ENCODE measurements at places on chromosomes 3 and 15.

GRCh38 chr3:183188895-183189462, 26.4 kb upstream of the LAMP3 start:
- no peak for DNase-seq

- DNase-seq: no peak
Measured at GRCh38 chr15:76064375-76064774, 4.6 kb downstream of the TMEM266 start.

GRCh38 chr3:171871392-171872274, 28.5 kb downstream of the TMEM212 start:
- DNase-seq: no peak

- no peak for DNase-seq
Measured at GRCh38 chr3:160577556-160578195, 12.3 kb upstream of the KPNA4 start.

DNA sequence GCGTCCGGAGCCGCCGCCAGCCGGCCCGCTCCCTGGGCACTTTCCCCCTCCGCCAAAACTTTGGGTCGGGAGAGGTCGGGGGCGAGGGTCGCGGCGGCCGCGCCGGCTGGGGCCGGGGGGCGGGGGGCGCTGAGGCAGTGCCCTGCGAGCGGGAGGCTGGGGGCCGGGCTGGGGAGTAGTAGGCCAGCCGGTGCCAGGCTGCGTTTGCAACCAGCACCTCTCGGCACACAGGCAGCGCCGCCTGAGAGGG, 452 bp downstream of the BBX start:
- peak; percentile 8 for DNase-seq

- DNase-seq: no peak
Measured at GRCh38 chr15:27017168-27017809, 46.3 kb downstream of the GABRG3 start.

- no peak for DNase-seq
Measured at GRCh38 chr15:87661454-87662355, 594.8 kb downstream of the NTRK3 start.
